ENCODE measurements at places on chromosomes 2 and 18.

DNA sequence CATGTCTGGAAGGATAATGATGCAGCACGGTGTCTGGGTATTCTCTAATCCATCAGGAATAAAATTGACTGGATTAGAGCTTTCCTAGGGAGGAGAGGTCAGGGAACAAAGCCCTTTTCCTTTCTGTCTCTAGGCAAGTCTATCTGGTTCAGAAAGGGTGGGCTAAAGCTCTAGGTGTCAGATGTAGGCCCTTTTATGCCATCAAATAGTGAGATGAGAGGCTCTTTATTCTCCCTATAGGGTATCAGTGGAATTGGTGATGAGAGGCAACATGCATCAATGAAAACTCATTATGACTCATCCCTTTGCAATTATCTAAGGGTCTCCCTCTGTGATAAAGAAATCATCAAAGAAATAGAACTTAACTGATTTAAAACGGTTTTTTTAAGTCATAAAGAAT, 328.0 kb upstream of the CRIM1 start:
- DNase-seq = no peak

GRCh38 chr2:67471681-67472080, 74.5 kb downstream of the ETAA1 start:
- no peak for DNase-seq

GRCh38 chr2:135685361-135685760, 56.3 kb upstream of the UBXN4 start:
- no peak for DNase-seq

DNA sequence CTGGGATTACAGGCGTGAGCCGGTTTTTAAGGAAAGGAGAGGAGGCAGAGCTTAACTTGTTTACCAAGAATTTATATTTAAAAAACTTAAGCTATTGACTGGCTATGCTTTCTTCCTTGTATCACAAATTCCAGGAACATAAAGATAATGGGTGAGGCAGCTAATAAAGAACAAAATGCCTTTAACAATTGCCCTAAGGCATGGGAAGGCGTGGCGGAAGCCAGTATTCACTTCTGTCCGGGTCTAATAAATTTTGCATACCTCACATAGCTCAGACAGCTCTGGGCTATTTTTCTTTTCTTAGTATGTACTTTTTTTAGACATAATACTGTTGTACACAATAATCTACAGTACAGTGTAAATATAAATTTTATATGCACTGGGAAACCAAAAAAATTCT, 1.0 kb upstream of the LDAH start:
- DNase-seq = no peak

Measured in RKO (cell line).